GM20000 (cell line): ENCODE measurements at places on chromosomes 7 and 10.

GRCh38 chr10:94344522-94345122, 18.1 kb downstream of the NOC3L start:
- DNase-seq, result peak; percentile 60

DNA sequence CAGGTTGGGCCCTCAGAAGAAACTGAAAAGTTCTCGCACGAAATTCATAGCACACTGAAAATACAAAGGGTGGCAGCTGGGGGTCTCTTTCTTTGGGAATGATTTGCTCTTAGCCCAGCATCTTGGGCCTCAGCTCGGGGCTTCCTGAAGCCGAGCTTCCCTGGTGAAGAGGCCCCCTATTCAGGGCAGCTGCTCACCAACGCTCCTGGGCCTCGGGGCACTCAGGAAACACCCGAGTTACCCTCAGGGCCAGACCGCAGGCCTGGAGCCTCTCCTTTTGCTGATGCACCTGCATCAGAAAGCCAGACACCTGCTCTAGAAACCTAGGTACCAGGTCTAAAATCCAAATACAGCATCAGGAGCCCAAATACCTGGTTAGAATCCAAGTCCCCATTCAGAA, 85.5 kb downstream of the PTPRE start:
- no peak for DNase-seq

DNA sequence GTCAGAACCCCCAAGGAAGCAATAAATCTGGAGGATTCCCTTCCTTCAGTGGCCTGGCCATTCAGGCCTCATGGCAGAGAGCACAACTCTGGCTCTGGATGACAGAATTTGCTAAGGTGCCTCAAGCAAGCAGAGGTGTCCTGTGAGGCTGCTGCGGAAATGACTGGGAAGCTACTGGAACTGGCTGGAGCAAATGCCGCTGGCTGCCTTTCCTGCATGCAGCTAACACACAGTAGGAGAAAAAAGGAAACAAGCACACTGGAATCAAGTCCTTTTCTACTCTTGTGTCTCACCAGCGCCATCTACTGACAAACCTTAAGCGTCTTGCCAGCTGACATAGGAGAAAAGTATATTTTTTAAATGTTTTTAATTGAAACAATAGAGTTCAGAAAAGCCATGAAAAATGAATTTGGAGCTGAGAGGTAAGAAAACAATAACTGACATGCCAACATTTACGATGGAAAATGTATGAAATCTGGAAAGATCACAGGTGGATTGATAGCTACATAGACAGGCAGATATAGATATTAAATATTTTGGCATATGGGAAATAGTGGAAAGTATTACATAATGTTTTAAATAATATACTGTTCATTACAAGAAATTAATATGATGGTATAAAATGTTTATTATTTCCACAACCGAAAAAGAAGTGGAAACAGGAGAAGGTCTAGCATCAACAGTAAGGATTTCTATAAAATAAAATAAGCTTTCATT, 951.6 kb downstream of the ANKRD7 start:
- DNase-seq, result peak; percentile 30

- DNase-seq, result no peak
These were observed 240.7 kb downstream of the ANK3 start for GRCh38 chr10:60149003-60149402.

DNA sequence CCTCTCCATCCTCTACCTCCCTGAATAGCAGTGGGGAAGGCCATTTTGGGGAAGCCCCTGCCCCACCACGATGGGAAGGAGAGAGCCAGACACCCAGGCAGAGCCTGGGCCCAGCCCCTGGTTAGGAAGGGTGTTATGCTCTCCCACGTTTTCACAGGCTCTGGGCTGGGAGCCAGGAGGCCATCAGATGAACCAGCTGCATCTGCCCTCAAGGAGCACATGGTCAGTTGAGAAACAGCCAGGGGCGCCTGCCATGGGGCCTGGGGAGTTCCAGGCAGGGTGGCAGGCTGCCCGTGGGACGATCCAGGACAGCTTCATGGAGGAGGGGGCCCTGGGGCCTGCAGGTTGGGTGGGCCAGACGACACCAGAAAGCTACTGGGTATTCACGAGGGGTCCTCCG, 47.5 kb downstream of the CAMK2B start:
- DNase-seq, result no peak

- no peak for DNase-seq
These were observed 410.0 kb upstream of the RNF32 start for GRCh38 chr7:156230576-156230975.

- DNase-seq, result no peak
These were observed 211.0 kb downstream of the WDR11 start for GRCh38 chr10:121062115-121062514.

GRCh38 chr10:86017841-86018734, 348.5 kb downstream of the GRID1 start:
- DNase-seq, result no peak

GRCh38 chr7:102175423-102176170, 111.1 kb upstream of the SH2B2 start:
- no peak for DNase-seq

- no peak for DNase-seq
These were observed 170.8 kb downstream of the ARHGAP12 start for GRCh38 chr10:31757831-31758230.

DNA sequence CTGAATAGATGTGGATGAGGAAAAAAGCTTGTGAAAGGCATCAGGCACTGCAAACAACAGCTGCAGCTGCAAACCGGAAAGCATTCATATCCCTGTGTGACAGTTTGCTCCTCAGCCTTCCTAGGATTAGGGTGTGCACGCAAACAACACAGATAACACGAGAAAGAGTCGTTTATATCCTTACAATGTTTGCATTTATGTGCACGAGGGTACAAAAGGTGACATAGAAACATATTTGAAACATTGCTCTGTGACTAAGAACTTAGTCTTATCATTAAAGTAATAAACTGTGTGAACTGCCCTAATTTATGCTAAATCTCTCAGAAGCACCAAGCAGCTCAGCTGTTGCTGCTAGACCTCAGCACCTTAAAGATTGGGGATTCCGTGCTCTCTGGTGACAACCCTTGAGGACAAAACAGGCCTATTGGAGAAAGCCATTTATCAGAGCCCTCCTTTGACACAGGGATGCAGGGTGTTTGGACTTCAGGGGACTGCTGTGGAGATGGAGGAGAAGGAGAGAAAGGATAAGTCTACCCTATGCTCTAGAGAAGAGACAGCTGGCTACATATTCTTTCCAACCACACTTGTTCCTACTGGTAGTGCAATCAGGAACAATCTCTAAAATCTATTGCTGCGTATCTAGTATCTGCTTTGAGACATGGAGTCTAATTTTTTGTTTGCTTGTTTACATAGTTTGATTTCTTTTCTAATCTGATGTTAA, 176.2 kb downstream of the GNAT3 start:
- DNase-seq, result no peak

DNA sequence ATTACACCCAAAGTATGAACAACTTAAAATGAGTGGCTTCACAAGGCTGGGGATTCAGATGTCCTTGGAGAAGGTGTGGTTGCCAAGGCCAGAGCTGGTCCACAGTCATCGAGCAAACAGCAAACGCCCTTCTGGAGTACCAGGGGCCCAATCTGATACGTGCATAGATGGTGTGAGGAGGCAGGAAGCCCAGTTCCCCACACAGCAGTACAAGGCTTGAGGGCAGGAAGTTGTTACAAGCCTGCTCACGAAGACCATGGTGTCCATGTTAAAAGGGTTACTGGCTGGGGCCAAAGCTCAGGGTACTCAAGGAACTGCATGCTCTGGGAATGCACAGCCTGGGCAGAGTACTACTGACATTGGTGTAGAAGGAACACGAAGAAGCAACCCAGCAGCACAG, 4.6 kb upstream of the ANKRD26 start:
- no peak for DNase-seq

DNA sequence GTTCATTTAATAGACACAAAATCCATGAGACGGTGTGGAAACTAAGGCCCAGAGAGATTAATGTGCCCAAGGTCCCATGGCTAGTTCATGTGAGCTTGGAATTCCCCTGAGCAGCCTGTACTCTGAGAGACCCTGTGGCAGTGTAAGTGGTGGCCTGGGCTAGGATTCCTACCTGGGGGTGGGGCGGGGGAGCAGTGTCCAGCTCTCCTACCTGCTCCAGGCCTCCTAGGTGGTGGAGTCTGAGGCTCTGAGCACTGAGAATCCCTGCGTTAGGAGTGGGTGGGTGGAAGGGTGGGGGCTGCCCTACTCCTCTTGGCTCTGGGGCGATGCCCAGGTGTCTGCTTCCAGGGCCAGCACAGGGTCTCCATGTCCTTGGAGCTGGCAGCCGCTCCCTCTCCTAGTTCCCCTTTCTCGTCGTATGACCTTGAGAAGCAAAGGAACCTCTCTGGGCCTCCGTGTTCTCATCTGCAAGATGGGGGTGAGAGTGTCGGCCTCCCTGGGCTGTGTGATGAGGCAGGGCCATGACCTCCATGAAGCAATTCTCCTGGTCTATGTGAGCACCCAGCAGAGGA, 2.5 kb downstream of the SNCG start:
- no peak for DNase-seq

- no peak for DNase-seq
These were observed 412.6 kb upstream of the C7orf33 start for GRCh38 chr7:148177972-148178371.

- DNase-seq, result no peak
These were observed 115.2 kb upstream of the SFMBT2 start for GRCh38 chr10:7526017-7526400.

- DNase-seq, result no peak
These were observed 98.3 kb upstream of the PRSS58 start for GRCh38 chr7:142356166-142356565.

GRCh38 chr10:77001206-77001605, 636.4 kb downstream of the KCNMA1 start:
- DNase-seq, result no peak

GRCh38 chr7:111137296-111138192, 46.6 kb downstream of the LRRN3 start:
- no peak for DNase-seq

GRCh38 chr10:59432207-59432900, 70.0 kb upstream of the FAM13C start:
- DNase-seq, result no peak

DNA sequence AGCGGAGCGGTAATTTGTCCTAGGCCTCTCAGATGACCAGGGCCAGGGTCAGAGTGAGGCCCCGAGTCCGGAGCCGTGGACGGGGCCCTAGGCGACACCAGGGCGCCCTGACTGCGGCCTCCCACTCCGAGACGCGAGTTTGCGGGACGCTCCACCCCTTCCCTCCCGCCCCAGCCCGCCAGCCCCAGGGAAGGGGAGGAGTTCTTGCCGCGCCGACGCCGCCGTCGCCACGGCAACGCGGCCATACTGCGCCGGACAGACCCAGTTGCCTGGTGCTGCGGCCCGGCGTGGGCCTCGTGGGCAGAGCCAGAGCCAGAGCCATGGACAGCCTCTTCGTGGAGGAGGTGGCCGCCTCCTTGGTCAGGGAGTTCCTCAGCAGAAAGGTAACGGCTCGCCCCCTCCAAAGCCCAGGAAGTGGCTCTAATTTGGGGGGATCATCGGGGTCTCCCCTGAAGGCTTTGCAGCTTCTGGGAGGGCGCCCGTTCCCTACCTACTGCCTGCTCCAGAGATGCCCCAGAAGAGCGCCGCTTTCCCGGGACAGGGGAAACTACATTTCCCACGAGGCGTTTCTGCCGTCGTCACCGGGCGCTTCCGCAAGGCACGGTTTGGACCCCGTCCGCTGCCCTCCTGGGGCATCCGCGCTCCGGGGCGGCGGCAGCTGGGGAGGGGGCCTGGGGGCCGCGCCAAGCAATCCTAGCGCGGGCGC, at the start of gene MINDY4:
MINDY4 (plus strand) TSS at position 244 of the 706 bp plus-strand sequence; CDS start at position 321, 77 bp downstream.
- peak; percentile 91 for DNase-seq

DNA sequence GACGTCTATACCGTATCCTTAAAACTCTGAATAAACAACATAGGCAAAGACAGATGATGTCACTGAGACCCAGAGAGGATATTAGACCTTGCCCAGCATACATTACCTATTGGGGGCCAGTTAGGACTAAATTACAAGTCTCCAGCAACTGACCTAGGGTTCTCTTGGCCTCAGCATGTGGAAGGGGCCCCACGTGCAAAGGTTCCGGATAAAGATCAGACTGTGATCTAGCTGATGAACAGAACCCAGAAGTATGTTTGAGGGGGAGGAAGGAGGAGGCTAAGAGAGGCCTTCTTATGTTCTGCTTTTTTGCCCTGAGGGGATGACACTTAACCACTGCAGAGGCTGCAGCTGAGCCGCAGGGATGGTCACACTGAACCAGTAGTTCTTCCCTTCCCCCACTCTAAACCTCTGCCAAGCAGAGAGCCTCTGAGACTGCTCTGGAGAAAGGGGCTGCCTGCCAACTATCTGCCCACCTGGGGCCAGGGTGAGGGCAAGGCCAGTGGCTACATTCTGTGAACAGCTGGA, 24.0 kb upstream of the KMT2C start:
- peak; percentile 14 for DNase-seq

DNA sequence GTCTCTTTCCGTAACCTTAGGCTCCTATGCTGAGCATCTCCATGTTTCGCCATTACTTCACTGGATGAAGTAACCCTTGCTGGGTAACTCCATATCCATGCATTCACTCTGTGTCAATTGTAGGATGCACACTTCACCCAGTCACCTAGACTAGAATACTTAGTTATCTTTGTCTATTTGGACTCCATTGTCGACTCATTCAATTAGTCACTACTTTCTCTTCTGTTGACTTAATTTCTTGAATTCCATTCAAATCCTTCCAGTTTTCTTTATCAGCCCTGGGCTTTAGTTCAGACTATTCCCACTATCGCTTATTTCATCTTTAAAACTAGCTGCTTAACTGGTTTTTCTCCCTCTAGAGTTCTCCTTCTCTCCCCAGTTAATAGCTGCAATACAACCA, 111.3 kb upstream of the TNS3 start:
- DNase-seq, result no peak

GRCh38 chr7:69949122-69949521, 350.8 kb downstream of the AUTS2 start:
- no peak for DNase-seq

DNA sequence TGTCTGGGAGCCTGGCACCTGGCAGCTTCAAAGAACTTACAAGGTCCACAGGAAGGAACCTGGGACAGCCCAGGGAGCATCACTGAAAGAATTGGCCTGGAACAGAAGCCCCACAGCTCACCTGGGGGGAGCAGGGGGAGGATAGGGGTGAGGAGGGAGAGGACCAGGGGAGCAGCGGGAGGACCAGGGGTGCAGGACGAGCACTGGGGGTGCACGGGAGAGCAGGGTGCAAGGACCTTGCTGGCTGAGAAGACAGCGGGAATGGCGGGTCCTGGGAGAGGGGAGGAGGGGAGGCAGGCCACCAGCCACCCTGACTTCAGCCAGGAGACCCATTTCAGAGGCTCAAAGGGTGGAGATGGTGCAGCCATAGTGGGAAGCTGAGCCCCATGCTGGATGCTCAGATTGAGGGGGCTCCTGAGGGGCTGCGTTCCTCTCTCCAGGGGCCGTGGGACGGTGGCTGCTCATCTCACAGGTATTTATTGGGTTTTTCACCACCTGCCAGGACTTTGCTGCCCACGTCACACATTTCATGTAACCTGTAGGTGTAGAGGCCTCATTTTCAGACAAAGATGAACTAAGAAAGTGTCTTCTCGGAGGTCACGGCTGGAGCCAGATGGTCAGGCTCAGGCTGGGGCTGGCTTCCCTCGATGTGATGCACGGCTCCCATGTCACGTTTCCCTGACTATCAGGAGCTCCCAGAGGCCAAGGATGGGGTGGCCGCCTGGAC, 110.1 kb downstream of the WDR37 start:
- no peak for DNase-seq
